ENCODE measurements at places on chromosomes 1 and 21.
A peak's percentile ranks its signal among the peaks of the same experiment; 100 is the strongest.

- DNase-seq = no peak
Measured at GRCh38 chr1:233867028-233867427, 37.4 kb upstream of the SLC35F3 start.

DNA sequence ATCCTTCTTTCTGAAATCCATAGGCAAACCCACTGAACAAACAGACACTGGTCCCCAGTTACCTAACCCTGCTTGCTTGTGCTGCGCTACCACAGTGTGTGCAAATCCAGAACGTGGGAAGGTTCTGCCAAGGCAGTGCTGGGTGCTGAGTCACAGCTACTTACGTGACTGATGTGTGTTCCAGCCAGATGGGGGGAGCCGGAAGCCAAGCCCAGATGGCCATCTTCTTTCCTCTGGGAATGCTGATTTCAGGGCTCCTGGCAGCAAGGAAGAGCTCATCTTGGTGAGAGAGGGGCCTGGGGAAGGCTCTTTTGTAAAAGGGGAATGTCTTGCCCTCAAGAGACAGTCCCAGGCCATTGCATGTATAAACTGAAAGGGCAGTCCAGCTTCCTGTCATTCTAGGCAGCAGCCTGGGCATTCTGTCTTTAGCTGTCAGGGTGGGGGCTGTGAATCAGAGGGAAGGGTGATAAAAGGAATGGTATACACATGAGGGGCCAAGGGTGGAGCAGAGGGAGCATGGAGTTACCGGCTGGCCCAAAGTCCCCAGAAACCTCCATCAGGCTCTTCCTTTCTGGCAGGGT is 54.1 kb downstream of the CD46 start:
- no peak for DNase-seq

GRCh38 chr1:63414691-63415365 is 47.4 kb downstream of the ALG6 start:
- DNase-seq = no peak

GRCh38 chr1:72322910-72323309 is 40.6 kb upstream of the NEGR1 start:
- DNase-seq = no peak

DNA sequence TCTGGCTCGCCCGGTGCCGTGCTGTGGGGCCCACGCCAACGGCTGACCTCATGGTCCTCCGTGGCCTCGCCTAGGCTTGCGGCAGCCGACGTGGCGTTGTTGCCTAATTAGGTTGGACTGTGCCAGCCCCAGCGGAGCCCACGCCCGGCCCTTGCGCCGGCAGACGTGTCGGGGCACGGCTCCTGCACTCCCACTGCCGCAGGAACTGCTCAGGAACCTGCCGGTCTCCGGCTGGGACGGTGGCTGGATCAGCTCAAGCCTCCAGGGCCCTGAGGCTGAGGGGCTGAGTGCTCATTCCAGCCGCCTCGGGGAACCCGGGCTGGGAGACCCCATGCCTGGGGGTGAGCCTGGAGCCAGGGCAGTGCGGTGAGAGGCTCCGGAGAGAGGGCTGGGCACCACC is 16.1 kb upstream of the PEX10 start:
- no peak for DNase-seq

GRCh38 chr1:23417570-23417969 is 7.0 kb downstream of the TCEA3 start:
- peak; percentile 93 for DNase-seq

DNA sequence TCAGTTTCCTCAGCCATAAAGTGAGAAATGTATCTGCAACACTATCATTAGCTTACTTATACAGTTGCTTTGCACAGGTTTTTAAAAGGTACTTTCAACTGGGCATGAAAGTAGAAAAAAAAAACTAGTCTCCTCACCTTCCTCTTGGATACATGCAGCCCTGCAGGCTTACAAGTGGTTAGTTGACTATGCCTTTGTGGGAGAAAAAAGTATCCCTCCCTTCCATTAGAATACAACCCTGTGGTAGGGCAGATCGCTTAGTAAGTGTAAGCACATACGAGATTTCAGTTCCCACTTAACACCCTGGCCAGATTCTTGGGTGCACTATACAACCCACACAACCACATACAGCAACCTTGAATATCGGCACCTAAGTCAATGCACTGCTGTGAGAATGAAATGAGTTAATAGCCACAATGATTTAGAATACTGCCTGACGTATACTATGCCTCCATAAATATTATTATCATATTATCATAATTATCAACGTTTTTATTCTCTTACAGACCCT is 54.7 kb downstream of the PIGK start:
- no peak for DNase-seq

DNA sequence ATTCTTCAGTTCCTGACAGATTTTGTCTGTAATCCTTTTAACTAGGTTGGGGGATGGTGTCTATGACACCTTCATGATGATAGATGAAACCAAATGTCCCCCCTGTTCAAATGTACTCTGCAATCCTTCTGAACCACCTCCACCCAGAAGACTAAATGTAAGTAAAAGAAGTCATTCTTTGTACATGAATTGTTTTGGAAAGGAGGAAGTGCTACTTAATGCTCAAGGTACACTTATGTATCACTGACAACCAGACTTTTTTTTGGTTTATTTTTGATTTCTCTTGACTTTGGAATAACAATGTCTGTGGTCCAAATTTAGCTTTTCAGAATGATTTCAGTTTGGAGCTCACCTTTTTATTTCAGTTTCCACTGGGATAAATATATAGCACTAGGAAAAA is 2.3 kb downstream of the DYRK3 start:
- no peak for DNase-seq

DNA sequence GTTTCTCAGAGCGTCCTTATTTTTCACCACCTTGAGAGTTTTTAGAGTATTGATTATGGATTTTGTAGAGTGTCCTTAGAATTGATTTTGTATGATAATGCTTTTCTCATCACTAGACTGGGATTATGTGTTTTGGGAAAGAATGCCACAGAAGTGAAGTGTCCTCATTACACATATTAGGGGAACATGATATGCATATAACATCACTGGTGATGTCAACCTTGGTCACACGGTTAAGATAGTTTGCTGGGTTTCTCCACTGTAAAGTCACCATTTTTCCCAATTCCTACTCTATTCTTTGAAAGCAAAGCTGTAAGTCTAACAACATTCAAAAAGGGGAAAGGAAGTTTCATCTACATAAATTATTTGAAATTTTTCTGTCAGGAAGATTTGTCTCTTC is 39.6 kb upstream of the PALMD start:
- DNase-seq = no peak

GRCh38 chr1:206111271-206111927 is 5.8 kb downstream of the AVPR1B start:
- no peak for DNase-seq
